ENCODE measurements at places on chromosomes 4 and X.

- peak; percentile 71 for DNase-seq
Observed at GRCh38 chrX:153970357-153971123, 1.1 kb downstream of the HCFC1 start.

GRCh38 chr4:188295899-188296298, 156.7 kb downstream of the TRIML1 start:
- DNase-seq = peak; percentile 70

- DNase-seq = no peak
Observed at GRCh38 chrX:107755721-107756120, 19.9 kb downstream of the TSC22D3 start.

DNA sequence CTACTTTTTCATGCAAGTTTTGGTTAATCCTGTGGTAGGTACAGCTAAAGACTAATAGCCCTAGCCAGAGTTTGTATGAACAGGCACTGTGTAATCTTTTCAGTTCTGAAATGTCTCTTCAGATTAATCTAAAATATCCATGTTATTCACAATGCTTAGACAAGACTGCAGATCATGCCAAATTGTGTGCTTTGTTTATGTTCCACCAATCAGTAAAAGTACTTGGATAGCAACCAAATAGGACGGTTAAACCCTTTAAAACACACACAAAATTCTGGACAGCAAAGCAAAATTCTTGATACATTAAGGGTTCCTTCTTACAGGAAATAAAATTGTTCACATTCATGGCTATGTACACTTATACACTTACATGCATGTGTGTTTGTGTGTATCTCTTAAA, 139.1 kb downstream of the KLHL13 start:
- DNase-seq = peak; percentile 34

GRCh38 chr4:10629394-10629793, 55.2 kb downstream of the CLNK start:
- DNase-seq = no peak

- DNase-seq = no peak
Observed at GRCh38 chr4:73452953-73453700, 17.1 kb downstream of the AFP start.

DNA sequence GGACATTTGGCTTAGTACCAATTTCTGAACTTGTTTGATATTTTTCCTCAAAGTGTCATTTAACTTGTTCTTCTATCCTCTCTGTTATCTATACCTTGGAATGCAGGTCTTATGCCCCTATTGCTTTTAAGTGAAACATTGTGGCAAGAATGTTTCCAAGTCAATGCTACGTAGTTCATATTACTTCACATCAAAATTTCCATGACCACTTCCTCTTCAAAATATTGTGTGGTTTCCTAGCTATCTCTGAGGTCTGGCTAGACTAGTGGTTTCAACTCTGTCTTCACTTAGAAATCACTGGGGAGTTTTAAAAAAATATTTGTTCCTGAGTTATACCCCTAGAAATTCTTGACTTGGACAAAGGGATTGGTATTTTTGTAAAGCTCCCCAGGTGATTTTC, 20.2 kb upstream of the RASGEF1B start:
- no peak for DNase-seq

DNA sequence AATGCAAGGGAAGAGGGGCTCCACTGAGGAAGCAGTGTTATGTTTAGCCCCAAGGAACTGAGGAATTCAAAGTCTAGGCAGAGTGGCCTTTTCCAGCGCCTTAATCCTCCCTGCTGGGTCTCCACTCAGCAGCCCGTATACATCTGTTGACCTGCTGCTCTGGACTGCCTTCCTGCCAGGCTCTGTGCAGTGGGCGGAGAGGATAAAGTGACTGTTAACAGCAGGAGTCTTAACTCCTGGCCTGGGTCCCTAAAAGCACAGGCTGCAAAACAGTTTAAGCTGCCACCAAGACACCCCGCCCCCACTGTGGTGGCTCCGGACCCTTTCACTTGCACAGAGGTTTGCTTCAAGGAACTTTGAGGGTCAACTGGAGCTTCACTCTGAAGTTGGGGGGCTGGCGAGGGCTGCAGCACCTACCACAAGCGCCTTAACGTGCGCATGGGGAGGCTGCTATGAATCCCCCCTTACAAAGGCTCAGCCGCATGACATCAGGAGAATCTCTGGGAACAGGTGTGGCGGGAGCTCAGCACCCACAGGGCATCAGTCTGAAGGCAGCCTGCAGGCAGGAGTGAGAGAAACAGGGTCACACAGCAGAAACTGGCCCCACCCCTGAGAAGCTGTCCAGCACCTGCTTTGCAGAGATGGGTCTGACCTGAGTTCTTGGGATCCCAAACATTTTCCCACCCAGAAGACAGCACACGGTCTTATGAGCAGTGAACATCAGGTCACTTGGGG, 358.2 kb upstream of the GATB start:
- DNase-seq = no peak

DNA sequence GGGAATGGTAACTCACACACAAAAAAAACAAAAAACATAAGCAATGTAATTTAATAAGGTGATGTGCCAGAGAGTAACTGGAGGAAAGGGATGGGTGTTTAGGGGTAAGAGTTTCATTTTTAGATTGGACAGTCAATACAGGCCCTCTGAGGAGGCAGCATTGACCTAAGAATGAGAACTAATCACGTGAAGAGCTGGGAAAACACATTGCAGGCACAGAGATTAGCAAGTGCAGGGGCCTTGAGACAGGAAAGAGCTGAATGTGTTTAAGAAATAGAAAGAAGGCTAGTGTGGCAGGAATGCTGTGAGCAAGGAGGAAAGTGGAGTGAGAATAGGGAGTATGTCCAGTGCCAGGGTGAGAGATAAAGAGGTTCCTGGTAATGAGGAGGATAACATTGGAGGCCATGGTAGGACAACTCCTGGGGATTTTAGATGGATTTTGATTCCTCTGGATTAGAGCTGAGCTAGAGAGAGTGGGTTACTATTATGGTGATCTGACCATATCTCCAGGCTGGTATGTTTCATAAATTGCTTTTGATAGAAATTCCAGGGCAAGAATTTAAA, 17.6 kb downstream of the PDLIM5 start:
- no peak for DNase-seq

DNA sequence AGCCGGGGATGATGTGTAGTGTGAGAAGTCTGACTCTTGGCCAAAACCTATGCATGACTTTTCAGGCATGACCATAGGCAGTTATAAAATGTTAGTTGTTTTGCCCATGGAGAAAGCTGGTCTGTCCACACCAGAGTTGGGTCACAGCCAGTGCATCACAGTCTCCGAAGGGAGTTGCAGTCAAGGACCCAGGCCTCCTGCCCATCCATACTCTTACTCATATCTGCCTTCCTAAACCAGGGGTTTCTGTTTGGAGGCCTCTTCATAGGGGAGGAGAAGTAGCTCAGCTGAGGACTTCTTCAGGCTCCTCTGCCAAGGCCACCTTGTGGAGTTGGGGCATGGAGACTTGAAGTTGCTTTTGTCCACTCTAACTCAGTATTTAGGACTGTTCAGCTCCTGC, 1008.3 kb downstream of the PCDH18 start:
- no peak for DNase-seq

DNA sequence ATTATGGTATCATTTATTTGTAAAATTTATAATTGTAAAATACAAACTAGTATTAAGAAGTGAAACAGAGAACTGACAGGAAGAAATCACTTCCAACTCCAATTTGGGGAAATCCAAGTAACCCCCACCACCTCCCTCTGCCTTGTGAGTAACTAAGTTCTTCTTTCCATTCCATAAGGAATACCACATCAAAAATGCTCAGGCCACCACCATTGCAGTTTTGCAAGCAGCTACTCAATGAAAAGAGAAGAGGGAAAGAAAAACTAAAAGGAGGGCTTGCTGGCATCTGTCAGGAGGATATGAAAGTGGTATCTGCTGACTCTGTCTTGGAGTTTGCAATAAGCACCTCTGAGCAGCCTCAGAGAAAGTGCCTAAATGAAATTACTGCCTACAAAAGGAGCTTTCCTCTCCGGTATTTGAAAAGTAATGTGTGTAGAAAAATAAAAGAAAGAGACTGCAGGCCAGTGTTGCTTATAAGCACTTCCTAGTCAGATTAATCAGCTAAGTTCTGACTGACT, 228.7 kb downstream of the OPHN1 start:
- DNase-seq = no peak

GRCh38 chrX:11427453-11428071, 134.3 kb downstream of the AMELX start:
- no peak for DNase-seq

DNA sequence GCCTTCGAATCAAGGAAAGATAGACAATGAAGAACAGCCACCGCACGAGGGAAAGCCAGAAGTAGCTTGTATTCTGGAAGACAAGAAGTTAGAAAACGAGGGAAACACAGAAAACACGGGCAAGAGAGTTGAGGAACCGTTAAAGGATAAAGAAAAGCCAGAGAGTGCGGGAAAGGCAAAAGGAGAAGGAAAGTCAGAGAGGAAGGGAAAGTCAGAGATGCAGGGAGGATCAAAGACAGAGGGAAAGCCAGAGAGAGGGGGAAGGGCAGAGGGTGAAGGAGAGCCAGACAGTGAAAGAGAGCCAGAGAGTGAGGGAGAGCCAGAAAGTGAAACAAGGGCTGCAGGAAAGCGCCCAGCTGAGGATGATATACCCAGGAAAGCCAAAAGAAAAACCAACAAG, 1.4 kb downstream of the TCEAL2 start:
- DNase-seq = no peak

- no peak for DNase-seq
Observed at GRCh38 chrX:82127228-82128123, 925.6 kb downstream of the SH3BGRL start.

- no peak for DNase-seq
Observed at GRCh38 chrX:2697306-2697705, 6.2 kb downstream of the CD99 start.

- DNase-seq = no peak
Observed at GRCh38 chrX:100931925-100932285, 3.2 kb upstream of the XKRX start.

DNA sequence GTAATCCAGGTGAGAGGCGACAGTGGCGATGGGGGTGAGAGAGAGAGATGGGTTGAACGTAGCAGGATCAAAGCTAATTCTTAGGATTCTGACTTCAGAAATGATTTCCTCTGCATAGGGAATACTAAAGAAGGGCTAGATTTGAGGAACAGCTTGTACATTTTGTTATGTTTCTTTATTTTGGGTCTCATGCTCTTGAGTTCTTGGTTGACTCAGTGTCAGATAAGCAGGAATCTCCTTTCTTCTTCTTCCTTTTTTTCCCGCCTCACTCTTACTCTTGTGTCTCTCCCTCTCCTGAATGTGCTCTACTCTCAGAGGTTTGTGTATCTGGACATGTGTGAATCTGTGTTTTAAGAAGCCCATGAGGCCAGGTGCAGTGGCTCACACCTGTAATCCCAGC, 36.4 kb downstream of the FAM193A start:
- no peak for DNase-seq

GRCh38 chr4:72977936-72978485, 91.5 kb downstream of the COX18 start:
- DNase-seq = no peak

GRCh38 chrX:110512341-110512740, 153.7 kb downstream of the RTL9 start:
- DNase-seq = no peak

GRCh38 chr4:132382243-132382642, 766.9 kb upstream of the PCDH10 start:
- DNase-seq = no peak
